ENCODE measurements at places on chromosomes 13 and 19.

- no peak for DNase-seq
These were observed 11.3 kb upstream of the ZBTB7A start for GRCh38 chr19:4077800-4078684.

GRCh38 chr13:36412736-36413135 is 19.6 kb upstream of the CCNA1 start:
- no peak for DNase-seq

GRCh38 chr19:31258211-31259052 is 90.8 kb downstream of the TSHZ3 start:
- no peak for DNase-seq

DNA sequence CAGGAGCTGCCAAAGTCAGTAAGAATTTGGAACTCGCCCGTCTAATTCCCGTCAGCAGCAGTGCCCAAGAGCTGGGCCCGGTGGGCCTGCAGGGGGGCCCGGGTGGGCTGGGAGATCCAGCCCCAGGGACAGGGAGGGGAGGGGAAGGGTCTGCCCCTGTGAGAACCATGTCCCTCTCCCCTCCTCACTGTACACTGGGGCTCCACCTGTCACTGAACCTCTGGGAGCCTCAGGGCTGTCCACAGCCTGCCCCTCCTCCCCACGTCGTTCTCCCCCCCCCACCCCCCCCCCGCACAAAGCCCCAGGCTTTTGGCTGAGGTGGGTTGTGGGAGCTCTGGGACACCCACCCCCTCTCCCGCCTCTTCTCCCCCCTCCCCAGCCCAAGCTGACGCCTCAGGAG is 8.2 kb downstream of the ZNF296 start:
- DNase-seq = no peak

GRCh38 chr19:14066134-14066533 is 4.3 kb upstream of the PALM3 start:
- no peak for DNase-seq

- no peak for DNase-seq
These were observed 47.0 kb downstream of the SPTBN4 start for GRCh38 chr19:40513741-40514315.

DNA sequence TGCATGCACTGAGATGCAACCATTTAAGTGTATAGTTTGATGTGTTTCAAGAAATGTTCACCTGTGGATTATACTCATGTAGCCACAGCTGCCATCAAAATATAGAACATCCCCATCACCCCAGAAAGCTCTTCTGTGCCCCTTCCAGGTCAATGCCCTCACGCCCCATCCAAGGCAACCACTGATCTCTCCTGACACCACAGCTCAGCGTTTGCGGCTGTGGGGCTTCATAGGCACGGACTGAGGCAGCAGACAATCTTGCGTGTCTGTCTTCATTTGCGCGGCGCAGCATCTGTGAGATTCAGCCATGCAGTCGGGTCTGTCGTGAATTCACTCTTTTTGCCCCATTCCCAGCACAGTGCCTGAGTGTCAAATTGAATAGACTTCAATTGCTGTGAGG is 153.8 kb upstream of the UQCRFS1 start:
- no peak for DNase-seq

GRCh38 chr13:49098198-49098597 is 121.9 kb upstream of the MLNR start:
- DNase-seq = no peak

GRCh38 chr13:33111414-33112110 is 95.3 kb downstream of the KL start:
- no peak for DNase-seq

DNA sequence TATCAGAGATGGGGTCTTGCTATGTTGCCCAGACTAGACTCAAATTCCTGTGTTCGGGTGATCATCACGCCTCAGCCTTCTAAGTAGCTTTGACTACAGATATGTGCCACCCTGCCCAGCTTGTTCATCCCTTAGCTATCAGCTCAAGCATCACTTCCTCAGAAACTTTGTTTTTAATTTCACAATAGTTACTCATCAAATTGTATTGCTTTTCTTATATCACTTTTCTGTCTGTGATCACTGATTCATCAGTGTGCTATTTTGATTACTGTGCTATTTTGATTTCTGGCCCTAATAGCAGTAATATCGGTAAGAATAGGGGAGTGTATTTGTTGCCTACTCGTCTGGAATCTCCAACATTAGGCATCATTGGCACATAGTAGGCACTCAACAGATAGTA is 878.6 kb upstream of the PCDH20 start:
- no peak for DNase-seq

- no peak for DNase-seq
These were observed 101.8 kb downstream of the SOX1 start for GRCh38 chr13:112168761-112169160.

- no peak for DNase-seq
These were observed 15.8 kb downstream of the F2RL3 start for GRCh38 chr19:16904599-16904998.

GRCh38 chr19:15241259-15241910 is 9.1 kb upstream of the EPHX3 start:
- DNase-seq = no peak

DNA sequence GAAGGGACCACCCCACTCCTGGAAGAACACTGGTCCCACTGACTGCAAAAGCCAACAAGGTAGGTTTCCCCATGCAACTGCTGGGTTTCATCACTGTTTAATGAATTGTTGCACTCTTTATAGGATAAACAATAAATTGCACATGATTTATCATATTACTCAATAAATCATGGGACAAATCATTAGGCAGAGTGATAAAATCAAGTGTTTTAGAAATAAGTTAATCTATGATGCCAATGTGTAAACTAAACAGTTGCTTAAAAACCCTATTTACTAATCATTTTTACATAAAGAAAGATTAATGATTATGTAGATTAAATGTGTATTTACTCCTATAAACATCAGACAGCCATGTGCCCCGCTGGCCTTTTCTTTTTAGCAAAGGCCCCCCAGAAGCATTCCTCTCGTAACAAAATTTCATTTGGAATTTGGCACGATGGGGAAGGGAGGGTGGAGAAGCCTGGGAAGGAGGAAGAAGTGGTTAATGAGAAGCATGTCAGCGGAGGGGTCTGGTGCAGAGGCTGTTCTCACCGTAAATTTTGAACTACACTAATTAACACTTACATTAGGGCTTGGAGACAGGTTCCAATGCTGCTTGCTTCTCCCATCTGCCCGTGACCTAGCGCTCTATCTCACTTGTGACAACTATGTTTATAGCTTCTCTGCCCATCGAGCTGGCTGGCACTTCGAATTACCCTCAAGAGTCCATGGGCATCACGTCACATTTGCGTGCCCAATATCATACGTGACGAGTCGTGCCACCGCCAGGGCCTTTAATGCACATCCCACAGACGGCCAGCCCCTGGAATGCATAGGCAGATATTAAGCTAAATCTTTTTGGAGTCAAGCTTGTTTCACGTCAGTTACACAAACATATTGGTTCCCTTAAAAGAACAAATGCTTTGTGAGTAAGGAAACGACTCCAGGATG is 357.7 kb upstream of the TSHZ3 start:
- no peak for DNase-seq
